ENCODE measurements at places on chromosomes 1 and 21. TPM values are rescaled to one million over a fixed set of nuclear protein-coding genes. Genes with fewer than 3 reads are reported as not detected.
A peak's percentile ranks its signal among the peaks of the same experiment; 100 is the strongest.

DNA sequence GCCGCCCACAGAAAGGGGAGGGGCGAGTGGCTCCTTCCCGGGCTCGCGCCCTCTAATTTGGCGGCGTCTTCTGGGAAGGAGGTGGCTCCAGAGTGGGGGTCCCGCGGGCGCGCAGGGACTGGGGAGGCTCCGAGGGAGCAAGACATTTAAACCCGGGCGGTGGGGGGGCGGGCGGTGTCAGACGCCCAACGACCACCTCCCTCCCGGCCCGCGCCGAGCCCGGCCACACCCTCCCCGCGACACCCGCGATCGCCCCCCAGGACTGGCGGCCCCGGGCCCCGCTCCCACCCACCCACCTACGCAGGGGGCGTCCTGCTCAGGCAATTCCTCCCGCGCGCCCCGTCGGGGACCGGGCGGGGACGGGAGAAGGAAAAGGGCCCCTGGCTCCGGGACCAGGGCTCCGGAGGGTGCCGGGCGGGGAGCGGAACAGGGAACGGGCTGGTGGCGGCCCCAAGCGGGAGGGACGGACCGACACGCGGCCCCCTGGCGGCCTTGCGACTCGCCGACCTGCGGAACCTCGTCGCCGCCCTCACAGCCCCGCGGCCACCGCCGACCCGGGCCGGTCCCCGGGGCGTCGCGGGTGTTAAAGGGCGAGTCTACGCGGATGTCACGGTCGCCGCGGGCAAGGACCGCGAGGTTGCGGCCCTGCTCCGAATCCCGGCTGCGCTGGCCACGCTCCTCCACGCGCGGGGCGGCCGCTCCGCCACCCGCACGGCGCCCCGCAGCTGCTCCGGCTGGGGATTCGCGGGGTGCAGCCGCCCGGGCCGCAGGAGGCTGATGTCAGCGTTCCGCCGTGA, 94.0 kb upstream of the FMN2 start:
- no peak overlapping the region for H3K4me3 ChIP-seq
- no peak for DNase-seq
- no peak overlapping the region for H3K27ac ChIP-seq
- no peaks in the 10 kb centered on the region for H3K36me3 ChIP-seq
- H3K27me3 ChIP-seq = peaks cover 53% of the 10 kb centered on the region
- no peaks in the 10 kb centered on the region for H3K4me1 ChIP-seq

The FCRL2 gene
- total RNA-seq = 0.46 TPM

DNA sequence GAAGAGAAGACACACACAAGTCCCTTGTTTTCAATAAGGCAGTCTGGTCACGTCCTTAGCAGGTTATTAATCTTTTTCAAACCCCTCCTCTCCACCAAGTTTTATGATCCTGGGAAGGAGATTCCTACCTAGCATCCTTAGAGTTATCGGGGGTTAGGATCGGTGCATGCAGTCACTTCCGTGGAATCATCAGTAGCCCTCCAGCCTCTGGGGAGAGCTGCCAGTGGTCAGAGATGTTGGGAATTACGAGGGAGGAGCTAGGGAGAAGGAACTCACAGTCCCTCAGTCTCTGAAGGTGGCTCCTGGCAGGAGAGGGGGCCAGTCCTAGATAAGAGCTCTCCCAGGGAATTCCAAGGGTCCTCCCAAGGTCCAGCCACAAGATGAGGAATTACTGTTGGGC, 57.7 kb upstream of the ATP5PO start:
- no peaks in the 10 kb centered on the region for H3K36me3 ChIP-seq
- DNase-seq = no peak
- no peak overlapping the region for H3K27ac ChIP-seq

DNA sequence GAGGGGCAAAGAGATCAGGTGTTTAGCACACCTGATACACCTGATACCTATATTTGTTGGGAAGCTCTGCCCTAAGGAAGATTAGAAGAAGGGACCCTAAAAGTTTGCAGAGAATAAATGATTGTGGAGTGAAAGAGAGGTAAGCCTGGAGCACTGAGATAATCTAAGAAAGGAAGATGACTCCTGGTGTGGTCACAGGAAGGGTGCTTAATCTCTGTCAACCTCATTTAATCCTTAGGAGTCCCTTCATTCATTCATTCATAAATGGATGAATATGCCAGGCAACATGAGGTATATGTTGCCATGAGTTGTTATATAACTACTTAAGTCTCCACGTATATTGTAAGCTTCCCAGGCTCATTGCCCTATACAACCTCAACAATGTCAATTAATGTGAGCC, 16.2 kb upstream of the MNDA start:
- H3K27me3 ChIP-seq = no peaks in the 10 kb centered on the region
- no peak for DNase-seq
- no peak overlapping the region for H3K27ac ChIP-seq
- no peaks in the 10 kb centered on the region for H3K4me1 ChIP-seq
- H3K36me3 ChIP-seq = no peaks in the 10 kb centered on the region
- no peak overlapping the region for H3K4me3 ChIP-seq

The CD1D gene
- total RNA-seq = 3.7 TPM

GRCh38 chr1:5286244-5286643, 631.8 kb downstream of the AJAP1 start:
- no peak overlapping the region for H3K27ac ChIP-seq
- no peaks in the 10 kb centered on the region for H3K36me3 ChIP-seq
- no peak for DNase-seq
- no peaks in the 10 kb centered on the region for H3K4me1 ChIP-seq

The RIMS3 gene
- total RNA-seq = 5.5 TPM

DNA sequence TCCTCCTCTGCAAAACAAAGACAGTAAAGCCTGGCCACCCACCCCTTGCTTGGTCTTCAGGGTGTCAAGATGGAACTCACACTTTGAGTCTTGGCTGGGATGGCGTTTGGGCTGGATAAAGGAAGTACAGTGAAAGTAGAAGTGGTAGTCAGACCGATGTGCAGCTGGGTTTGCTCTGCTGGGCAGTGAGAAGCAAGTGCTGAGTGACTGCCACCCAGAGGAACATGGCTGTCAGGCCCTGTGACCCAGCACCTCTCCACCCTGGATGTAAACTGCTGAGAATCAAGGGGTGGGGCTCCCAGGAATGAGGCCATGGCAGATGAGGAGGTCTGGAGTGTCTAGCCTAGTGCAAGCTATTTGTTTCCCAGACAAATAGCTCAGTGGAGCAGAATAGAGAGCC, 51.2 kb downstream of the POFUT2 start:
- no peak overlapping the region for H3K4me3 ChIP-seq
- H3K27me3 ChIP-seq = no peaks in the 10 kb centered on the region
- no peaks in the 10 kb centered on the region for H3K4me1 ChIP-seq
- no peak overlapping the region for H3K27ac ChIP-seq
- H3K36me3 ChIP-seq = no peaks in the 10 kb centered on the region
- DNase-seq = no peak

The MRPL20 gene
- total RNA-seq = 115 TPM

DNA sequence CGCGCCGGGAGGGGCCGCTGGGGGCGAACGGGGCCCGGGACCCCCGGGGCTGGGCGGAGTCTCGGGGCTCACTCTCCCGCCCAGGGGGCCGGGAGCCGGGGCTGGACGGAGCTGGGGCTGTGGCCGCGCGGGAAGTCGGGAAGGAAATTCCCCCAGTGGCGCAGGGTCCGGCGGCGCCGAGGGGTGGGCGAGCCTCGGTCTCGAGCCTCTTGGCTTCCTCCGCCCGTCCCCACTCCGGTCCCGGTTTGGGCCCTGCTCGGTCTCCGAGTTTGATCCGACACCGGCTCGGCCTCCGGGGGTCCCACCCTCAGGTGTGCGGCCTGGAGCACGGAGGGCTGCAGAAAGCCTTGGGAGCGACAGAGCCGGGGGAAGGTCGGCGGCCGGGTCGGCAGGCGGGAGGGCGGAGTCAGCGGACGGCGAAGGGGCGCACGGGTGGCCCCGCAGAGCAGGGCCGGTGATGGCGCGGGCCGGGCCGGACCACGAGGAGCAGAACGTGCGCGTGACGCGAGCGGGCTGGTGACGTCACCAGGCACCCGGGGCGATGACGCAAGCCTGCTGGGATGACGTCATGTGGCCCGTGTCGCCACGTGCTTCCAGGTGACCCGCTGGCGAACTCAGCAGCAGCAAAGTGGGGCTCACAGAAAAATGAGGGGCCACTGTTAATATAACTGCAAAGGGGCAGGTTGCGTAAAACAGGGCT, 610 bp upstream of the HES4 start:
- DNase-seq = peak; percentile 90
- no peaks in the 10 kb centered on the region for H3K27me3 ChIP-seq
- H3K4me1 ChIP-seq = peaks cover 15% of the 10 kb centered on the region

DNA sequence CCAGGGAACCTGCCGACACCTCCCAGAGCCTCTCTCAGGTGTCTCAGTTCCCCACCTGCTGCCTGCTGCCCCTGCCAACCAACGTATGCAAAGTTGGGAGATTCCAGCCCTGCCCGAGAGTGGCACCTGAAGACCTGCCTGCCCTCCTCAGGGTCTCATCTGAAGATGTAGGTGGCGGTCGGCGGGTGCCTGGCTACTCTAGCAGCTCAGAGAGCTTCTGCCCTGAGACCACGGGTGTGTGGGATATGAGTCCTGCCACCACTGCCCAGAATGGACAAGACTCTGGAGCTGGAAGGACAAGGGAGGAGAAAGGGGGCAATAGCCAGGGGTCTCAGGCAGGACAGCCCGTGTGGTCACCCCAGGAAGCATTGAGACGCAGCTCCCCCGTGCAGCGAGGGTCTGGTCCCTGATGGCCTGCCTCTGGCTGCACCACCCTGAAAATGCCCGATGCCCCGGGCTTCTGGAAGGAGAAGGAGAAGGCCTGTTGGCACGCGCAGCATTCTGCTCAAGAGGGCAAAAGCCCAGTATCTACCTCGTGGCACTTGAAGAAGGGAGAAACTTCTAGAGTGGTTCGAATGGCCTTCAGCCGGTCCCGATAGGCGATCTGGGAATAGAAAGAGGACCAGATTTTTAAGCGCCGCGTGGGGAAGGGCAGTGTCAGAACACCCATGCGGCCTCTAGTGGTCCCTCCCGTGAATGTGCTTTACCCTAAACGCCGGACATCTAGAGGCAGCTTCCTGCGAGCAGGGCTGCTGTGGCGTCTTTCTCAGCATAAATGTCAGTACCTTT, 88.8 kb downstream of the STUM start:
- H3K27ac ChIP-seq = no peak overlapping the region
- no peaks in the 10 kb centered on the region for H3K4me1 ChIP-seq
- no peaks in the 10 kb centered on the region for H3K36me3 ChIP-seq
- no peaks in the 10 kb centered on the region for H3K27me3 ChIP-seq

DNA sequence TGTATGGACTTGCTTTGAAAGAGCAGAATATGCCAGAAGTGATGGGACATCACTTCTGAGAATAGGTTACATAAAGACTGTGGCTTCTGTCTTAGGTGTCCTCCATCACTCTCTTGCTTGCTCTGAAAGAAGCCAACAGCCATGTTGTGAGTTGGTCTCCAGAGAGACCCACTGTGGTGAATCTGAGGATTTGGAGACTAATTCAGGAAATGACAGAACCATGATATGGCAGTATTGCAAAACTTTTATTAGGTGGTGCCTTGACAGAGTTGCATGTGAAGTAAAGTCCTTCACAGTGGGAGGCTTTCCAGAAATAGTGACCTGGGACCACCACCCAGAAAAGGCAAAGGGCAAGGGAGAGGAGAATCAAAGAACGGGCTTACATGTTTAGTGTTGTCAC, 628.6 kb downstream of the KCNT2 start:
- no peak overlapping the region for H3K27ac ChIP-seq
- no peaks in the 10 kb centered on the region for H3K4me1 ChIP-seq
- H3K27me3 ChIP-seq = no peaks in the 10 kb centered on the region
- no peak for DNase-seq

DNA sequence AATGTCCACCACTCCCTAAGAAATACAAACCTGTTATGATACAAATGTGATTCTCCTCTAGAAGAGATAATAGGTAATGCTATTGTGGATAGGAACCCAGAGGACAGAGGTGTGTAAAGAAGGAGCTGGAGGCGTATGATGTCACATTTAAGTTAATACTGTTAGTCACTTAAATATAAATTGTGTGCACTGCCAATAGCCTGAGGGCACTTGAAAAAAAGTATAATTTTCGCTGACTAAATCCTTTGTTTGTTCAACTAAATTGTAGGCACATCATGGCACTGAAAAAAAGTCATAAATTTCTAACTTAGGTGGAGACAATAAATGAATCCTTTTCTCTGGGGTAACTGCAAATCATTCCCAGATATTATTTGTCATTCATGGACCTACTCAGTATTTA, 4.4 kb downstream of the RCSD1 start:
- peaks cover 22% of the 10 kb centered on the region for H3K4me1 ChIP-seq
- H3K27ac ChIP-seq = peak overlapping the region; percentile 21
- H3K4me3 ChIP-seq = no peak overlapping the region
- no peaks in the 10 kb centered on the region for H3K36me3 ChIP-seq
- peaks cover 9% of the 10 kb centered on the region for H3K27me3 ChIP-seq
- no peak for DNase-seq

- no peaks in the 10 kb centered on the region for H3K27me3 ChIP-seq
- no peak overlapping the region for H3K27ac ChIP-seq
- DNase-seq = no peak
- H3K36me3 ChIP-seq = no peaks in the 10 kb centered on the region
- H3K4me3 ChIP-seq = no peak overlapping the region
Measured at GRCh38 chr1:243841507-243841906, 8.5 kb downstream of the AKT3 start.

DNA sequence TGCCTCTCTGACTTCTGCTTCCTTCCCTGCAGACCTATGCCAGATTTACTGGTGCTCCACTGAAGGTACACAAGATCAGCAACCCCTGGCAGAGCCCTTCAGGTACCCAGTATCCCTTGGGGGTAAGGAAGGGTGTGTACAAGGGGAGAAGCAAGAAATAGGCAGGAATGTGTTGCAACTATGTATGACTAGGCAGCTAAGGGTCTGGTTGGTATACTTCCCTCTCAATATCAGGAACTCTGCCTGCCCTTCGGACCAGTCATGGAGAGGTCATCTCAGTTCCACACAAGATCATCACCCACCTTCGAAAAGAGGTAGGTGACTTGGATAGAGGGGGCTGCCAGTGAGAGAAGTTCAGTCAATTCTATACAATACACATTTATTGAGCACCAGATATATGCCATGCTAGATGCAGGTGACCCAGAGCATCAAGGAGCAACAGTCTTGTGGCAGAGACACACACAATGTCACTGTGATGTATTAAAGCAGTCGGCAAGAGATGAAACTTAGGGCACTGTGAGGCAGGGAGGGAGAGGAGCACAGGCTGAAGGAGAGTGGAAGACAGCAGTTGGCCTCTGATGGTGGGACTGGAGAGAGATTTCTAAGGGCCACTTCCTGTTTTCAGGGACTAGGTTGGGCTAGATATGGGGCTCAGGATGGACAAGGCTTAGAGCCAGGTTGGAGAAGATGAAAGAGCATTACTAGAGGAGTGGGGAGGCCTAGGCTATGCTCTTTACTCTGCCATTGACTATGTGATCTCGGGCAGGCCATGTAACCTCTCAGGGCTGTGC, 2.0 kb downstream of the MTX1 start:
- no peak overlapping the region for H3K27ac ChIP-seq
- H3K4me3 ChIP-seq = no peak overlapping the region
- DNase-seq = no peak
- H3K36me3 ChIP-seq = peaks cover 8% of the 10 kb centered on the region
- H3K4me1 ChIP-seq = no peaks in the 10 kb centered on the region

DNA sequence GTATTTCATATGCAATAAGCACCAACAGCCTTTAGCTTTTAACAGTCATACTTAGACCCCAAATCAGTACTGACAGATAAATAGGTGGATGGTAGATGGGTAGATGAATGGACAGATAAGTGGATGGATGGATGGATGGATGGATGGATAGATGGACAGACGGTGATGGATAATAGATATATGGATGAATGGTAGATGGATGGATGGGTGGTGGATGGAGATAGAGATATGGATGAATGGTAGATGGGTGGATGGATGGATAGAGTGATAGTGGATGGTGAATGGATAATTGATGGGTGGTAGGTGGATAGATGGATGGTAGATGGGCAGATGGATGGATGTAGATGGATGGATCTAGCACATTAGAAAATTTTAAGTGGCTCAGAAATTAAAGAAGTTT, 62.5 kb downstream of the TIAM1 start:
- H3K27me3 ChIP-seq = no peaks in the 10 kb centered on the region
- H3K36me3 ChIP-seq = no peaks in the 10 kb centered on the region
- H3K27ac ChIP-seq = no peak overlapping the region
- no peak for DNase-seq
- no peak overlapping the region for H3K4me3 ChIP-seq
- H3K4me1 ChIP-seq = no peaks in the 10 kb centered on the region
